Amniotic stem cell (primary cell): ENCODE measurements at places on chromosomes 13 and 19.

DNA sequence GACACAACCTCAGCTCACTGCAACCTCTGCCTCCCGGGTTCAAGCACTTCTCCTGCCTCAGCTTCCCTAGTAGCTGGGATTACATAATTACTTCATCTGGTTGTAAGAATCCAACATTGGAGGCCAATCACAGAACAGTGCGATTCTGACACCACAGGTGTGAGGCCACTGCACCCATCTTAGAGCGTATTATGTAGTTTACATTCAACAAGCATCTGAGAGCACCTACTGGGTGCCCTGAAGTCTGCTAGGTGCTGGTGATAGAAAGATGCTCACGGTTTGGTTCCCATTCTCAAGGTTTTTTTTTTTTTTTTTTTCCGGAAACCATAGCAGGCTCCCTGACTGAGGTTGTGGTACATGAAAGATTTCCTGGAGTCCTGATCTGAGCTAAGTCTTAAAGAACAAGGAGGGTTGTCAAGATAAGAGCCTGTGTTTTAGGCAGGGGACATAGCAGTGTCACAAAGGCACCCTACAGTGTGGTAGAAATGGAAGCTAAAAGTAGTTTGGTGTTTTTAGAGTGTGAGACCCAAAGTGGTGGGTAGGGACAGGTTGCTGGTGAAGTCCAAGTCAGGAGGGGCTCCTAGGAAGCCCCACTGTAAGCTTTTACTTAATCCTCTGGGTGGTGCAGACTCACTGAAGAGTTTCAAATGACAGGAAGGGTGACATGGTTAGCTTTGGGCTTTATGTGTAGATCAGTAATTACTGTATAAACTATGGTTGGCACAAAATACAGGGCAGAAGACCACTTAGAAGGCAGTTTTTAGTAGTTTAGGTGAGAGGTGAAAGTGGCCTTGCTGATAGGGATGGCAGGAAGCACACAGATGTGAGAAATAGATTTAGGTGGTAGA lies 15.2 kb downstream of the SAE1 start:
- no peak for DNase-seq

DNA sequence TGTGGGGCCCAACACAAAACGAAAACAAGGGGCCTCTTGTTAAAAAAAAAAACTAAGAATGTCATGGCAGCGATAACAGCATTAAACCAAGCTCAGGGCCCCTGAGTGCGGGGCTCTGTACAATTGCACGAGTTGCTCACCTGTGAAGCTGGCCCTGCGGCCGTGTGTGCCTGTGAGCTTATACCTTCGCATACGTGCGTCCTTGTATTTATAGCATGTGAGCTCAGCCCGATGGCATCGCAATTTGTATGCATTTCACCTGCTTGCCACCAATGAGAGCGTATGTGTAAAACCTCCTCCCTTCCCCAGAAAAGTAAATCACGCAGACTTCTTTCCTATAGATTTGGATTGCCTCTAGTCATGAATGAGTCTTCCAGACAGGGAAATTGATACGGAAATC lies 17.1 kb downstream of the HNRNPM start:
- no peak for DNase-seq

DNA sequence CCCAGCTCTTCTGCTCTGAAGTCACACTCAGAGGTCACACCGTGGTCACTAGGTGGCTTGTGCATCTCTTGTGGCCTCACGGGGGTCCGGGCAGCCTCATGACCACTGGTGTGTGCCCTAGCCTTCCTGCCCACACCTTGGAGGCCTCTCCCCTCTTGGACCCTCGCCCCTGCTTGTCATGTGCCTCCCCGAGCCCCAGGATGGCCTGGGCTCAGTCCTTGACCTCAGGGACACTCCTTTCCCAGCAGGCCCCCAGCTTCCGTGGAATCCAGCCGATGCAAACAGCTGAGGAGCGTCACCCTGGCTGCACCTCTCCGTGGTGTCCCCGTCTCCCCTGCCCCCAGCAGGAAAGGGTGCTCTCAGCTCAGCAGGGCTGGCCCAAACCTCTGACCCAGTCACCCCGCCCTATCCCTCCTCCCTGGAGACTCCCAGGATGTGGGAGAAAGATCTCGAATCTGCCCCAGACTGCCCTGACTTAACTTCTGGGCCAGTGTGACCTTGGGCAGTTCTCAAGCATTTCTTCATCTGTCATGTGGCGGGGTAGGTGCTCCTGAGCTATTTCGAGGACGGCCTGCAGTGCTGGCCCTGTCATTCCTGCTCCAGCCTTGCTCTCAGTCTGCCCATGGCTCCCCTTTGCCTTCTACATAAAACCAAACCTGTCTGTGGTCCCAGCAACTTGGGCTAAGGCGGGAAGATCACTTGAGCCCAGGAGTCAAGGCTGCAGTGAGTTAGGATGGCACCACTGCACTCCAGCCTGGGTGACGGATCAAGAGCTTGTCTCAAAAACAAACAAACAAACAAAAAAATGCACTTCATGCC lies 4.6 kb upstream of the SLC25A42 start:
- DNase-seq, result no peak

DNA sequence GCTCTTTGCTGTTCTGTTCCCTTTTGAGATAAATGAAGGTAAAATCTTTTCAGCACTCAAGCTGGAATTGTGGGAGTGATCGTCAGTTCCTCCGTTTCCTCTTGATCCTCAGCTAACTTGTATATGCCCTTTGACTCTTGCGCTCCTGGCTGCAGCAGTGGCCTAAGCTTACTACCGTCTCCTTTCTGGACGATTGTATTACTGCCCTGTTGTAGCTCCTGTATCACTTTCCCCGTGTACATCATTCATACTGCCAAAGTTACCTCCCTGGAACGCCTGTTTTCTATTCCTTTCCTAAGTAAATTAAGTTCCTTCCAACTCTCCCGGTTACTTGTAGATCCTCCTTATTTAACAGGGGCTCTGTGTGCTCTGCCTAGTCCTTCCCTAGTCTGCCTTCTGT lies 36.9 kb downstream of the WASF3 start:
- no peak for DNase-seq

DNA sequence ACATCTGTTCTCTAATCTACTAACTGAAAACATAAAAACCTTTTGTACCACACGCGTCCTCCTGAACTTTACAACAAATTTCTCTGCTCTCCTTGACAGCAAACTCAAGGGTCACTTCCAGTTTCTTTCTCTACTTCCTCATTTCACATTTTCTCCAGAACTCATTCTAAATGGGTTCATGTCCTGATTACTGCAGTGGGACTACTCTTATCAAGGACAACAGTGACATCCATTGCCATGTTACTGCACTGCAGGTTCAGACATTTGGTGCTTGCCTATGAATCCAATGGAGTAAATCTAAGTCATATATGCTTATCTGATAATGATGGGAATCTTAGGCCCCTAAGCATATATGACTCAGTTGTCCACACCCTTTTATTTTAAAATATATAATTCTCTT lies 35.3 kb downstream of the FPR3 start:
- no peak for DNase-seq

DNA sequence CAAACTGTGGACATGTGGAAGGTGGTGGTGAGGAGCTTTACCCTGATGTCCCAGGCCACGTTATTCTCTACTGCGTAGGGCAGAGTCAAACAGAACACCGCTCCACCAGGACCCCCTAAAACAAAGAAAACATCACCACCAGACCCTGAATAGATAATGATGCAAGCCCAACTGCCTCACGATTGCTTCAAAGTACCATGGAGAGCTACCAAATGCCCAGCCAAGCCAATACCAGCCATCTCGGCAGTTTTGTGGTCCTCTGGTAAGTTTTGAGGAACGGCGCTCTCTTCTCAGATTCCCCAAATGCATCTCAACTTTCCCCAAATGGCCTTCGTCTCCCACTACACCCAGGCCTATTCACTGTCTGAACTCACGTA lies 5.6 kb downstream of the RANBP3 start:
- DNase-seq, result no peak

- DNase-seq, result no peak
Measured at GRCh38 chr13:23449398-23450162, 16.1 kb upstream of the SACS start.
